ENCODE measurements at places on chromosomes 6 and 20.

GRCh38 chr20:1805816-1806215 lies 89.4 kb upstream of the SIRPA start:
- no peak for DNase-seq

GRCh38 chr6:17497535-17498095 lies 102.5 kb upstream of the FAM8A1 start:
- no peak for DNase-seq

GRCh38 chr6:44057931-44058616 lies 69.2 kb downstream of the MRPL14 start:
- no peak for DNase-seq

DNA sequence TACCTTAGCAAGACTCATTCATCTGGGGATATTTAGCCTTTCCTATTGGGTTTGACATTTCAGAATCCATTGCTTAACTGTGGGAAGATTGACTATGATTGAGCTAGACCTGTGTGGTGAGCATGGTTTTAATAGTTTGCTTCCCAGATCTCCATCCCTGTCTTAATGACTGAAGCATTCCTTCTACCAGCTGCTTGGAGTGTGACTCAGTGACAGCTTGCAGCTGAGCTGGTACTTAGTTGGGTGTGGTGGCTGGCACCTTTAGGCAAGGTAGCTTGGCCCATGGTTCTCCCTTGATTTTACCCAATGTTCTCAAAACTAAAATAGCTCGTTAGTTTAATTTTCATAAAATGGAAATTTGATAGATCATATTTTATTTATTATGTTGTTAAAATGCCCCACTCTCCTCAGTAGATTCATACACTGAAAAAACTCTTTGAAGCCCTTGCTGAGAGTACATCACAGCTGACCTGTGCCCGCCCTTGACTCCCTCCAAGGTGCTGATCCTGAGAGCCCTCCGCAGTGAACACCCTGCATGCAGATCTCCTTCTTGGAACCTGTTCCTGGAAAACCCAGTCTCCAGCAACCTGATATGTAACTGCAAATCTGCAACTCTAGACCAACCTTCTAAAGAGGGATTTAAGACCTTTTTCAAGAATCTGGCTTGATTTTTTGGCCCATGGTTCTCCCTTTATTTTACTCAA lies 19.1 kb downstream of the DOK5 start:
- no peak for DNase-seq

DNA sequence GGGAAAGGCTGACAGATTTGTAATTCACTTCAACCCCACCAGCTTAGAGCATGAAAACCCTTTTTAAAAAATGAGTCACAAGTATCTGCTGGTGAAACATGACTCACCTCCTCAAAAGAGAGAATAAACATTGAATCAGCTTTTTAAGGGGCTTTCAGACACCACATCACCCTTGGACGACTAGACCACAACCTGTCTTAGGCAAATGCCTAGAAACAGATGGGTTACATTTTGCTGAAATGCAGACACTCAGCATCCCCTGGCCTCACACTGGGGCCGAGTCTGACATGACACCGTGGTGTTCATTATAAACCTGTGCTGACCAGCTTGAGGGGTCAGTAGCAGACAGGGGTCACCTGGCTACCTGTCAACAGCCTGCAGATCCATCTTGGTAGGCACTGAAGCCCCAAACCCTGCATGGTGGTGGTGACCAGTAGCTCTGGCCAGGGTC lies 175.3 kb upstream of the CST7 start:
- DNase-seq: no peak

DNA sequence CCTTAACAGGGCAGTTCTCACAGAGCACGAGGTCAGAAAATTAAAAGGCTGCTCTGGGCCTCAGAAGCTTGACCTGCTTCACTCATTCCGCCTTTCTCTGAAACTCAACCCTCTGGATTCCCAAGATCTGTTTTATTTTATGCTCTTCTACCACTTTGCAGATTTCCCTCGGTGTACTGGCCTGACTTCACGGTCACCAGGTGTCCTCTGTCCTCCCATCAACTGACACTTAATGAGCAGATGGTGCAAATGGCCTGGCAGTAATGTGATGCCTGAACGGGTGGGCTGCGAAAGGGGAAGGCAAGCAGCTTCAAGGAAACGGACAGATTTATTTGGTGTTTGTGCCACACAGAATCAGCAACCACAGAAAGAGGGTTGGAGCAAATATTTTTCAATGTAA lies 169.7 kb upstream of the TFAP2D start:
- DNase-seq: peak; percentile 16

- no peak for DNase-seq
These were observed 235.6 kb upstream of the CHD6 start for GRCh38 chr20:41853806-41854205.

- no peak for DNase-seq
These were observed 65.7 kb downstream of the LRFN2 start for GRCh38 chr6:40521496-40521895.

DNA sequence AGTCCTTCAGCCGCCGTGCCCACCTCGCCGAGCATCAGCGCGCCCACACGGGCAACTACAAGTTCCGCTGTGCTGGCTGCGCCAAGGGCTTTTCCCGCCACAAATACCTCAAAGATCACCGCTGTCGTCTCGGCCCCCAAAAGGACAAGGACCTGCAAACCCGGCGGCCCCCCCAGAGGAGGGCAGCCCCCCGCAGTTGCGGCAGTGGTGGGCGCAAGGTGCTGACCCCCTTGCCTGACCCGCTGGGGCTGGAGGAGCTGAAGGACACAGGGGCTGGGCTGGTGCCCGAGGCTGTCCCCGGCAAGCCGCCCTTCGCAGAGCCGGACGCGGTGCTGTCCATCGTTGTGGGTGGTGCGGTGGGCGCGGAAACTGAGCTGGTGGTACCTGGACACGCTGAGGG lies 20.1 kb upstream of the CHMP4B start:
- DNase-seq: no peak

DNA sequence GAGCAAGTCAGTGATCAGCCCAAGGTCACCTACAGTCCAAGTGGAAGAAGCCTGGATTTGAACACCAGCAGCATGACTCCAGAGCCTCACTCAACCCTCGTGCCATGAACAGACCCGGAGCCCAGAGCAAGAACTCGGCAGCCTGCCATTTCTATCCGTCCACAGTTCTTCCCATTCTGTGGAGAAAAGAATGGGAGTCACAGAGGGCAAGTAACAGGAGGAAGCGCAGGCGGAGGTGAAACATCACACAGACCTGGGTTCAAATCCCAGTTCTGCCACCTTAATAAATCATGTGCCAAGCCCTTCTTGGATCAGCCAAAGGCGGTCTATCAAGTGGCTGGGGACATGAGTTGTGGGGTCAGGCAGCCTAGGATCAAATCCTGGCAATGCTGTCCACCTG lies 4.3 kb downstream of the PREX1 start:
- no peak for DNase-seq

DNA sequence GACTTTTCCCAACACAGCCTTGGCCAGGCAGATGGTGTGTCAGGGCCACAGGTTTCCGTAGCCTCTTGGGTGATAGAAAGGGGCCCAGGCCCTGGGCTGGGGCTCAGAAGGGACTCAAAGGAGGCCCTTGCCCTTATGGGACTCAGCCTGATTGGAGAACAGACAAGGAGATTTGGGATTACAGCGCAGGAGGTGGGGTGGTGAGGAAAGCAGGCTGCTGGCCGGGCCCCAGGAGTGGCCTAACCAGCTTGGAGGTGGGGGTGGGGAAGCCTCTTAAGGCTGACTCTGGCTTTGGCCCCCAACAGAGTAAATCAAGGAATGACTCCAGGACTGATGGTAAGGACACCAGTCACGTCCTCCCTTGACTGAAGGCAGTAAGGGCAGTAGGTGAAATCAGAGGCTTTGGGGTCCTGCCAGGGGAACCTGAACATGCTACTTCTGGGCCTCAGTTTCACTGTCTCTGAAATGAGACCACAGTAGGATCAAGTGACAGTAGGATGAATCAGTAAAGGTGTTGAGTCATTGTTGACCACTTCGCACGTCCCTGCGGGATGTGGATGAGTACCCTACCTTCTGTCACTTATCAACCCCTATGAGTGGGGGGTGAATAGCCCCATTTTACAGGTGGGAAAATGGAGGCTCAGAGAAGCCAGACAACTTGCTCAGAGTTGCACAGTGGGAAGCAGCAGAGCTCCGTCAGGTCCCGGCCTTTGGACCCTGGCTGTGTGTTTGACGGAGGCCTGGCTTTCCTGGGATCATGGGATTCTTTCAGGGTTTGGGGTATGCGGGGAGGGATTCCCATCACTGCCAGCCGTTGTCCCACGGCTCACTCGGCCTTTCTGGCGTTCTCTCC lies 4.5 kb downstream of the SNAI1 start:
- DNase-seq: no peak

GRCh38 chr6:159193923-159194322 lies 24.7 kb downstream of the FNDC1 start:
- DNase-seq: no peak

DNA sequence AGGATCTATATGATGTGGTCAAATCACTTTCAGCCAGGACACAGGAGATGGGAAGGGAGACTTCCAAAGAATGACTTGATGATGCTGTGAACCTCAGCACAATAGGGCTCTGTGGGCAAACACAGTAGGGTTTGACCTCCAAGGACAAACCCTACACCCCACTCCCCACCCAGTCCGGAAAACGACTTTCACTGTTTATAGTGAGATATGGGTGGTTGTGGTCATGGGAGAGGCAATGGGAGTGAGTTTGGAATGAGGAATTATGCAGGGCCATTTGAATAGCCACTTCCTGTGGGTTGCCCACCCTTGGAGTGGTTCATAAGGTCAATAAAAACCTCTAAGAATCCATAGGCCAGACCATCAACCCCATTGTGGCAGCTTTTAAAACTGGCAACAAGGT lies 38.4 kb upstream of the PRND start:
- no peak for DNase-seq

- DNase-seq: no peak
These were observed 521.6 kb downstream of the CD83 start for GRCh38 chr6:14638906-14639761.

GRCh38 chr20:40933758-40934157 lies 94.9 kb upstream of the TOP1 start:
- no peak for DNase-seq

- DNase-seq: no peak
These were observed 20.8 kb downstream of the RRBP1 start for GRCh38 chr20:17661121-17661744.

DNA sequence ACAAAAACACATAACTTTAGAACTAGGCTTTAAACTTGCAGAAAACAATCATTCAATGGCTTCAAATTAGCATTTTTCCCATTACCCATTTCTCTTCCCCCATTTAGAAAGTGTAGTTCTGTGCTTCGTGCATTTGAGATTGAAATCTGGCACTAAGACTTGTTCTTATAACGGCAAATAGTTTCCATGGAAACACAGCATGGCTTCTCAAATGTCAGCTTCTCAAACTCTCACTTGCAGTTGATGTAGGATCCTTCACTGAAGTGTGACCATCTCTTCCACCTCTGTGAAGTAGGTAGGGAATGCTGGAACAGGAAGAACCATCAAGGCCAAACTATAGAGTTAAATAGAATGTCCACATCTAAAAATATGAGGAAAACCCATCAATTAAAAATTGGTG lies 52.2 kb downstream of the MANEA start:
- DNase-seq: no peak

- no peak for DNase-seq
These were observed 137.5 kb upstream of the SHLD1 start for GRCh38 chr20:5612581-5613301.

DNA sequence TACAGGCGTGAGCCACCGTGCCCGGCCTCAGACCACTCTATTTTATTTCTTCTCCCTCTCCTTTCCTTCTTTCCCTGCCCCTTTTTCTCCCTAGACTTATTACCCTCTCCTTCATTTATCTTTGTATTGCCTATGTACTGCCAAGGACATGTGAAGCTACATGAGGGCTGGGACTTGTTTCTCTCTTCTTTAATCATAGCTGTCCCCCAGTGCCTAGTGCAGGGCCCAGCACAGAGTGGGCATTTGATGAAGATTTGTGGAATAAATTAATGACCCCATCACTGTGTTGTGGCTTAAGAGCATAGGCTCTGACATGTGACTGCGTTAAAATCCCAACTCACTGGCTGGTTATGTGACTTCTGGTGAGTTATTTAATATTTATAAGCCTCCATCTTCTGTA lies 6.0 kb downstream of the DOK5 start:
- no peak for DNase-seq

GRCh38 chr20:17911927-17912326 lies 56.7 kb downstream of the SNX5 start:
- DNase-seq: no peak

DNA sequence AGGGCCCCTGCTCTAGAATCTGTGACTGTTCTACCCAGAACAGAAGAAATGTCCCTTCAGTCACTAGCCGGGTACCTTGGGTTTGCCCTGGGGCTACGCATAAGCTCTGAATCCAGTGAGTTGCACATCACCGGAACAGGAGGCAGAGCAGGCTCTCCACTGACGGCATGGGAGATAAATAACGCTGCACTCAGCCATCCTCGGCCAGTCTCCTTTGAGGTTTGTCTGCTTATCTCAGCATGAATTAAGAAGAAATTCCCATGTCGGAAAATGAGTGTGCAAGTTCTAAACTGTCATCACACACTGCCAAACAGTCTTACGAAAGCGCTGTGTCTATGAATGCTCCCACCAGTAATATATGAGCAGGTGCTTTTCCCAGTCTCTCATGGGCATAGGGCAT lies 90.8 kb downstream of the FAM50B start:
- DNase-seq: no peak

DNA sequence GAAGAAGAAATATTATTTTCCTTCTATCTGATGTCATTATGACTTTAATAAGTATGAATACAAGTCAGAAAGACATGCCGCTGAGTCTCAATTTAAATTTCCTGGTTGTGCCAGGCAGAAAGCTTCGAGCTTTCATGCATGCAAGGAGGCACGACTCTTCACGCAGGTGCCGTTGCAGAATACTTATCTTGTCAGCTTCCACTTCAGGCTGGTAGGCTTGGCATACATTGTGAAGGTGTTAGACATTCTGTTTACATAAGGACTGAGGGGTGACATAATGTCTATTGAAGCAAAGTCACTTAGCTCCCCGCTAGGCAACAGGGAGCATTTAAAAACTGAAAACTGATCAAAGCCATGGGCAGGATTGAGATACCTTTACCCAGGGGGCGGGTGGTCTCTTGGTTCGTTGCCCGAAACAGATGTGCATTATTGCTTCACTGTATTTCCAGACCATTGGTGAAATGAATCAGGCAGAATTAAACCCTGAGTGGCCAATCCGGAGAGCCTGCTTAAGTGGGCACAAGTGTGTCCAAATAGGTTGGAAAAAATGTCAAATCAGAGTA lies 16.4 kb downstream of the BMP6 start:
- DNase-seq: no peak

GRCh38 chr6:95581073-95581472 lies 3.7 kb downstream of the MANEA start:
- no peak for DNase-seq

- no peak for DNase-seq
These were observed 209.7 kb upstream of the SUPT3H start for GRCh38 chr6:45587229-45588060.

Data from right kidney (tissue), 9 donors.